AG09319 (cell line): ENCODE measurements at places on chromosomes 3 and 15.

DNA sequence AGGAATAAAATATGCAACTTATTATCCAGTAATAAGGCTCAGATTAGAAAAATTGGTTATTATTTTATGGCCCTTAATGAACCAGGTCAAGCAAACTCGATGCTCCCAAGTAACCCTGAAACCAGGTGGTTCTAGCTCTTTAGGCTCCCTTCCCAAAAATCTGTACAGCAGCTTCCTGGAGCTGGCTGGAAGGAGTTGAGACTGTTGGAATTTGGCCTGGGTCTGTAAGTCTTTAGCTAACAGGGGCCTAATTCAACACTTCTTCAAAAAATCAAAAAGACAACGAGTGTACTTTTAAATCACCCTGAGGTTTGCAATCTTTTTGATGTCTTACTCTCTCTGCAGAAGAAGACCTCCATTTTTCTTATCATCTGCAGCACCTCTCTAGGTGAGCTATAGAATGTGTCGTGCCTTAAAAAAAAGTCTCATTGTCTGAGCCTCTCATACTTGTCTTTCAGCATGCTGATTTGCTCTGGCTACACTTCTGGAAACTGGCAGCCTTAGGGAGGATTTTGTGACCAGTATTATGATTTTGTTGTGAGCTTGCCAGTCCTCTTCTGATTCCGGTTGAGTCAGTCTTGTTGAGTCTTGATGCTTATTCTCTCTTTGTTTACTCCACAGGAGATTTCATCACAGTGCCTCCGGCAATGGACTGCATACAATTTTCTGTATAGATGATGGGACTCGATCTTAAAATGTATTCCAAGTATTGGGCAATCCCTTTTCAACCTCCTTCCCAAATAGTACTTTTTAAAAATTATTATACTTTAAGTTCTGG lies 235.0 kb upstream of the KBTBD8 start:
- DNase-seq, result peak; percentile 61

DNA sequence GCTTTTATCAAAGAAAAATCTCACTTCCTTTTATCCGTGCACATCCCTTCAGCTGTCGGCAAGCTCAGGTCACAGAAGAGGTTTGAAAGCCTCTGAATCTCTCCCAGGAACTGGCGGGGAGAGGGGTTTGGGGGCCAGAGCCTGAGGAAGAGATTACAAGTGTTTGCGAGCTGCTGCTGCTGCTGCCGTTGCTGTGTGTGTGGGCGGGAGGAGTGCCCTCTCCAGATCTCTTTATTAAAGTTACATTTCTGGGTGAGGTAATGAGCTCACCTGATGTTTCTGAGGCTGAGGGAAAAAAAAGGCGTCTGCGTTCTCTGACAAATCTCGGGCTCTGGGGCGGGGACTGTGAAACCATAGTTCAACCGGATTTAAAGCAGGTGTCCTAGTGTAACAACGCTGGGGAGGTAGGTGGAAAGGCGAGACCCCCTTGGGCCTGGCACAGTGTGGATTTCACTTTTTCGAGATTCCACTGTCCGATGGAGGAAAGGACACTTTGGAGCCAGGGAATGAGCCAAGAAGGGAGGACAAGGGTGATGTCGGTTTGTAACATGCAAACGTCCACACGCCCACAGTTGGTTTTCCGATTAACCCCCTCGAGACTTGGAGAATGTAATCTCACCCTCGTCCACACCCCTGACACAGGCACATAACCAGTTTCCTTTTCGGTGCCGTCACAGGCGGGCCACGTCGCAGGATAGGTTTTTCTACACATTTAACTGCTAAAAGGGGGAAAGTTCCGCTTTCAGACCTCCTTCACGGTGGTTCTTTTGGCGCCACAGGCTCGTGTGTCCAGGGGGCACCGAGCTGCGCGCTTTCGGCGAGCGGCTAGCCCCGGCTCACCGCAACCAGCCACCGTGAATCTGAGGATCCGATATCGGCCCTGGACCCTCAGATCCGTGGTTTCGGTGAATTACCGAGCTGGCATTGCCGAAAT lies 2.1 kb downstream of the ALCAM start:
- DNase-seq, result no peak

GRCh38 chr15:85171736-85172135 lies 190.1 kb downstream of the PDE8A start:
- DNase-seq, result no peak

GRCh38 chr3:194023501-194024280 lies 112.3 kb upstream of the HES1 start:
- DNase-seq, result no peak

DNA sequence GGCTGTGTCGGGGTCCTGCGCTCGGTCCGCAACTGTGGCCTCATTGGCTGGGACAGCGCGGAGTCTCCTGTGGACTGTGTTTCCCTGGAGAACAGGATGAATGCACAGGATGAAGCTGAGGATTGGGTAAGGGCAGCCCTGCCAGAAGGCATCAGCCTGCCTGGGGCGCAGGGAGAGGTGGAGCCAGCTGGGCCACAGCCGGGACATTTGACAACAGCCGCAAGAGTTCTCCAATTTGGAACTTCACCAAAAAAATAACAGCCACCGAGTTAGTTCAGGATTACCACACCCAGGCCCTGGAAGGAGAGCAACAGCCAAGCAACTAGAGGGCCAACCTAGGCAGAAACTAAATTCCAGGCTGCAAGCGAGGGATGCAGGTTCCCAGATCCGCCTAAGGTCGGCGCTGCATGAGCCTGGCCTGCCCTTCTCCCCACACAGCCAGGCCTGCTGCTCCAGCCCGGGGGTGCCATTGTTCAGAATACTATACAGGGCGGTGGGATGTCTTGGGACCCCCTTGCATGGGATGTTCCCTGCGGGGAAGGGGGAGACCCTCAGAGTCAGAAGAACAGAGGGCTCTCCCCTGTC lies 229.3 kb downstream of the OCA2 start:
- DNase-seq, result no peak

GRCh38 chr15:96497951-96498350 lies 167.5 kb downstream of the NR2F2 start:
- no peak for DNase-seq

GRCh38 chr3:178244733-178245709 lies 291.2 kb upstream of the KCNMB2 start:
- DNase-seq, result no peak

DNA sequence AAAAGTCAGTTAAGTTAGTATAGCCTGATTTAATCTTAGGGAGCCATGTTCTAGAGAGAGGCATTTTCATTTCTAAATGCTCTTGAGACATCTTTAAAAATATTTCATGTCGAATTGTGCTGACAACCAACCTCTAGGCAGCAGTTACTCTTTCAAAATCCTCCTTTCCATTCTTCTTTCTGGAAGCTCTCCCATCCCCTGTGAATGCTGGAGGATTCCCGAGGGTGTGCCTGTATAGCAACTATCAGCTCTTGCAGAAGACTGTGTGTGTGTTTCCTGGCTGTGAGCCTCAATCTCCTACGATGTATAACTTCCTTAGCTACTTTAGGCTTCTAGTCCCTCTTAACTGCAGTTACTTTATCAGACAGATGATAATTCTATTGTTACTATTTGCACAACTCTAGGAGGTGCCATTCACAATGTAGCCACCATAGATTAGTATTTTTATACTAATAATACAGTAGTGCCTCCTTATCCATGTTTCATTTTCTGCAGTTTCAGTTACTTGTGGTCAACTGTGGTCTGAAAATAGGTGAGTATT lies 250.3 kb downstream of the EDEM1 start:
- DNase-seq, result no peak

GRCh38 chr15:76342382-76343201 lies 6.0 kb downstream of the ISL2 start:
- no peak for DNase-seq

DNA sequence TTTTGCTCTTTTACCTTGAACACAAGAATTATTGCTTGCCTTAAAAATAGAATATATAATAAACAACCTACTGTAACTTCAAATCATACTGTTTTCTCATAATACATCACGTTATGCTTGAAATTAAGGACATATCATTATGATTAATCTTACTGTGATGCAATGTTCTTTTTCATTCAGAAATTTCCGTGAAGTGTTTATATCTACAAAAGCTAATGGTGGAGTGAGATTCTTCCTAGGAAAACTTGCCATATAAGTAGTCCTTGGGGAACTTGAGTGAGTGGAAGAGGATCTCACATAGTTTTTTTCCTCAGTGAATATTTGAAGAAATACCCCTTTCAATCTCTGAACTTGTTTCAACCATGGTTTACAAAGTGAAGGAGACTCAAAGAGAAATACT lies 498.7 kb upstream of the CBLB start:
- DNase-seq, result no peak

- no peak for DNase-seq
Observed at GRCh38 chr3:195462308-195462610, 19.4 kb upstream of the ACAP2 start.

DNA sequence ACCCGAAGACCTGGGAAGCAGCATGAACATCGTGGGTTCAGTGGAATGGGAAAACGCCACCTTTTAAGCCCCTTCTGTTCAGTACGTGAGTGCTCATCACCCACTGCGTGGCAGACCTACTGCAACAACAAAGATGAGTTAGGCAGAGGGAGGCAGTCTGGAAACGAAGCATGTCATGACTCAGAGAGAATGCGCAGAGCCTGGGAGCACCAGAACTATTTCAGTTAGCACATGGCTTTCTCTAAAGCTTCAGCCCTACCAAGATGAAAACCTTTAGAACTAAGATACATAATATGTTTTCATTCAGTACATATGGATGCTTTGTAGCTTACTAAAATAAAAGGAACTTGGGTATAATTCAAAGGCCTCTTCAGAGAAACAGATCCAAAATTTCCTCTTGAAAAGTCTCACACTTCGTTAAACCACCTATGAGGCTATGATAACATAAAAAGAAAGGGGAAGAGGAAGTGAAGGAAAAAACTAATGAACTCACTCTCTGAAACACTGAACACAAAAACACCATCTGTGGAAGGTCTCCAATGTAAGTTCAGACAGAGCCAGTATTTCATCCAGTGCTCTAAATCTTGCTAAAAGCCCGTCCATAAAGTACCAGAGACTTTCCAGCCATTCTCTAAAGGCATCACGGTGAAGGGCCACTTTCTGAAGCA lies 140.1 kb downstream of the OCA2 start:
- no peak for DNase-seq

- no peak for DNase-seq
Observed at GRCh38 chr3:179603321-179603720, 1.1 kb downstream of the MRPL47 start.

DNA sequence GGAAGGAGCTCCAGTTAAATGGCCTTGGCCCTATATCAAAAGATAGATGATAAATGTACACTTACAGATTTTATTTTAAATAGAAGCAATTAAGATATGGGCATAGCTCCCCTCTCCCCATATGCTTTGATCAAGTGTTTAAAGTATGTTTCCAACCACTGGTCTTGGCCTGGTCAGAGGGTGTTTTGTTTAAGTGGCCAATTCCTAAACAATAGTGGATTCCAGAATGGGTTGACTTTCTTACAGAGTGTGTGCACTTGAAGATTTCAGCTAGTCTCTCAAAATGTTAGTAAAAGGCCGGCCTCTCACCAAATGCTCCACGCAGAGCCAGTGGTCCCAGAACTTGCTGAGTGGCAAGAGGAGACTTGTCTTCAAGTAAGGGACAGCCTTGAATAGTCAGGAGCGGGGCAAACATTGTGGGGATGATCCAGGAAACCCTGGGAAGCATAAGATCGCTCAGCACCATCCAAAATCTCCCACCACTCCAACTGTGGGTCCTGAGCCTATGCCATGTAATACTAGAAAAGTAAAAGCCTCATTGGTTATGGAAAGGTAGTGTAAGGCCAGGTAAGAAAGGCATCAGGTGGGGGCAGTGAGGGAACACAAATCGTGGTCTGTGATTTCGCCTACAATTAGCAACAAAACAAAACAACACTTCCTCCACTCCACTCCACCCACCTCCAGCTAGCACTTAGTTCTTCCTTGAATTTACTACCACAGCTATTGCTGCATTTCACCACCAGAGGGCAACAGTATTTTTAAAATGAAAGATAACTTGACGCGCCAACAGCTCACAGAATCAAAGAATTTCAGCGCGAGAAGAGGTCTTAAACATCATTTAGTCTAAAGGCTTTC lies 4.8 kb downstream of the RARRES1 start:
- DNase-seq, result no peak

- no peak for DNase-seq
Observed at GRCh38 chr15:92068121-92068520, 214.6 kb downstream of the SLCO3A1 start.

- no peak for DNase-seq
Observed at GRCh38 chr3:184259878-184260723, 1.3 kb downstream of the CAMK2N2 start.
